ENCODE measurements at places on chromosomes 16 and 17.
A peak's percentile ranks its signal among the peaks of the same experiment; 100 is the strongest.

DNA sequence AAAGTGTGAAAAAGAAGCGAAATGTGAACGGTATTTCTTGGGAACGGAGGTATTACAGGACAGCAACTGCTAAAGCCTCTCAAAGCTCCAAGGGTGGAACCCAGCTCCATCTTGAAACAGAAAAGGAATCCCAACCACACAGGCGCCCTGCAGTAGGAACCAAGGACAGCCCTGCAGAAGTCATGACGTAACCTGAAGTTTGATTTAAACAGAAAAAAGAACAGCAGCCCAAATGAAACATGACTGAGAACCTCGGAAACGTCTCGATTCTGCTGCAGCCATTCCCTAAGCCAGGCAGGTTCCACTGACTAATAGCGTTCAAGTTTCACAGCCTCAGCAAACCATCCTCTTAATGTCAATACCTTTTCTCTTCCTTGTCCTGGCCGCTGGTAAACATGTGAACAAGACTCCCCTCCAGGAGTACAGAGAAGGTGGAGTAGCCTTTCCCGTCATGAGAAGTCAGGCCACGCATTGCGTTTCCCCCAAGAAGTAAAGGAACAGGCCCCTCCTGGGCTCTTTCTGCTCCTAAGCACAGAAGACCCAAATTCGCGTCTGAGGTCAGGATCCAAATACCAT, 20.1 kb downstream of the SIAH1 start:
- no peak for DNase-seq

GRCh38 chr17:56979091-56979480, 1.2 kb downstream of the SCPEP1 start:
- DNase-seq, result no peak

DNA sequence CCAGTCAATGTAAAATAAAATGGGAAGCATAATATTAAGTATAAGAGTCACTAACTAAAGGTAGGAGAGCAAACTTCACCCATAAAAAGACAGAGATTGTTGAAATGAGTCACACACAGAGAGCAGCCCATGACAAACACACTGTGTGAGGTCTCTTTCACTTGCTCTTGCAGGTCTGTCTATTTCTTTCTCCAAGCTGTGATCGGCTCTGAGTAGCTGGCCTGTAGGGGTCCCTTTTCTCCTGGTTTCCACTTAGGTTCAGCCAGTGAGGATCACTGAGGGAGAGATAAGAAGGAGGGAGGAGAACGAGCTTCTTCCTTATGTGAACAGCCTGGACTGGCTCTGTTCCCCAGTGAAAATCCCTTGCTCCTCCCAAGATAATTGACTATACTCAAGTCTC, 133.7 kb upstream of the HS3ST3A1 start:
- no peak for DNase-seq

DNA sequence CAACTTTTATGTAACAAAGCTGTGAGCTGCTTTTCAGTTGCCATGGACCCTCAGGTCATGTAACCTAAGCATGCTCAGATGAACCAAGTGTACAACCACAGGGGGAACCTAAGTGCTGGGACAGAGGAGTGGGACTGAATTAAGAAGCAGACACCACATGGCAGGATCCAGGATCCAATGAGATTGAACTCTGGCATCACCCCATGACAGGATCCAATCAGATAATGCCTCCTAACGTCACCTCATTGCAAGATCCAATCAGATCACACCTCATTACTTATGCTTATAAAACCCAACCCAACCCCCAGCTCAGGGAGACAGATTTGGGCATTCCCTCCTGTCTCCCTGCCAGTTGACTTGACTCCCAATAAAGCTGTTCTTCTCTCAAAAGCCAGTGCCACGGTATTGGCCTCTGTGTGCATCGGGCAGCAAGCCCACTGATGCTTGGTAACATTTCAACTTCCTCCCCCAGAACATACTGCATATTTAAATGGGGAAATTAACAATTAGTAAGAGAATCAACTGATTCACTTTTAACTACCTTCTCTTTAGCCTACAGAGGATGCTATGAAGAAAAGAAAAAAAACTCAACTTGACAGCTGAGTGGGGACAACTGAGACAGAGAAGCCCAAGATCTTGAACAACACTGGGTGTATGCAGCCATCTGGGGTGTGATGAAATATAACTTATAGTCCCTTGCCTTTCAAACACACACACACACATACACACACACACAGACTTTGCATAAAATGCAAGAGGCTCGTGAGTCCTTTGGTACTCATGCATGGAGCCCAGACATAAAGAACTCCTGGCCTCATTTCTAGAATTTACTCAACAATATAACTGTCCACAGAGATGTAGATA, 148.4 kb downstream of the SLC39A11 start:
- DNase-seq, result no peak

GRCh38 chr16:79623062-79623461, 22.5 kb upstream of the MAF start:
- DNase-seq, result no peak

- no peak for DNase-seq
Observed at GRCh38 chr17:47696717-47697642, 3.0 kb downstream of the TBKBP1 start.

DNA sequence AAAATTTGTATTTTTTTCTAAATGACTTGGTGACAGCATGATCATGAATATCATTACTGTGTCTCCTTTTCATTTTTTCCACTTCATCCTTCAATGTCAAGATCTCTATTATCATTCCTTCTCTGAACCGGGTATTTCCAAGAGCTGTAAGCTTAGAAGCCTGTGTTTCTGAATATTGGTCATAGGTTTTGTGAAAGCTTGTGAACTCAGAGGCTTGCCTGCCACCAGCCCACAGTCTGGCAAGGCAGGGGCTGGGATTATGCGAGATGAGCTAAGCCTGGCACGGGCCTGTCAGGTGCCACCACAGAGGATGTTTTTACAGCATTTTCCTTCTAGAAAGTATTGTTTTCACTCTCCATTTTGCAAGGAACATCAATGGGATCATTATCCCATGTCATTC, 92.8 kb downstream of the MYH10 start:
- DNase-seq, result no peak

GRCh38 chr16:8063159-8063558, 527.2 kb downstream of the TMEM114 start:
- no peak for DNase-seq

DNA sequence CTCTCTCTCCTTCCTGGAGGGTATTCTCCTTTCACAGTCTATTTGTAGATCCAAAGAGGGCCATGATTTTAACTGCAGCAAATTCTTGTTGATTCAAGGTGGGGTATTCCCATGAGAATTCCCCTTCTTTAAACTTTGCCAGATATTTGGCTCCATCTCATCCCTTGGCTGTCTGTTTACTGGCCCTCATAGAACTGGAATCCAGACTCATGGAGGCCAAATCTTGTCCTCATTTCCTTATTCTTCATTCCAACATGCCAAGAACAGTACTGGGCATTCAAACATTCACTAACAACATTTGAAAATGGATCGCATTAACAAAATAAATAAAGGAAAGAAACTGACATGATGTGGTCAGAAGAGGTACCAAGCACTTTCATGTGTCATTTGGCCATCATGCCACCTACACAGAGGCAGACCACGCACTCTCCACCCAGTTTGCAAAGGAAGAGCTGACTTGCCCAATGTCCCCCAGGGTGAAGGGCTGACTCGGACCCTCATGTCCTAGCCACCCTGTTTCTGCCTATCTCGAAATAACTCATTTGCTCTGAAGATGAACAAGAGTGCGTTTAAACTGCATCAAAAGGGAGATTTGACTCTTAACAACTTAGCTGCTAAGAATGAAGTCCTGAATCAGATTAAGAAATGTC, 23.1 kb upstream of the SLC35B1 start:
- DNase-seq, result no peak

- DNase-seq, result no peak
Observed at GRCh38 chr16:68782198-68783174, 45.4 kb downstream of the CDH1 start.

DNA sequence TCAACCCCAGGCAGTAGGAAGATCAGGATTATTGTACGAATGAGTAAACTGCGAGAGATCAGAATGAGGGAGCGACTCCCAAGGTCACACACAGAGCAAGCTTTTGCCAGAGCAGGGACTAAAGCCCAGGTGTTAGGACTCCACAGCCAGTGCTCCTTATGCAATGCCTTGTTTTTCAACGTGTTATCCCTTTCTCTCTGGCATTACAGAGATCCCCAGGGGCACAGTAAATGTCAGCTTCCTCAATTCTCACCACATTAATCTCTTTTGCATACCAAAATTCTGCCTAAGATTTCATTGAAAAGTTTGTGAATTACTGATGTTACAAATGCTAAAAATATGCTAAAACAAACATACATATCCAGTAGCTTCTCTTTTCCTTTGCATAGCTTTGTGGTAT, 68.1 kb upstream of the CES5A start:
- no peak for DNase-seq

- no peak for DNase-seq
Observed at GRCh38 chr17:78747488-78747887, 34.6 kb downstream of the CYTH1 start.

GRCh38 chr17:49779739-49780231, 8.7 kb upstream of the KAT7 start:
- peak; percentile 28 for DNase-seq

GRCh38 chr16:84746875-84747274, 47.1 kb downstream of the USP10 start:
- DNase-seq, result no peak

DNA sequence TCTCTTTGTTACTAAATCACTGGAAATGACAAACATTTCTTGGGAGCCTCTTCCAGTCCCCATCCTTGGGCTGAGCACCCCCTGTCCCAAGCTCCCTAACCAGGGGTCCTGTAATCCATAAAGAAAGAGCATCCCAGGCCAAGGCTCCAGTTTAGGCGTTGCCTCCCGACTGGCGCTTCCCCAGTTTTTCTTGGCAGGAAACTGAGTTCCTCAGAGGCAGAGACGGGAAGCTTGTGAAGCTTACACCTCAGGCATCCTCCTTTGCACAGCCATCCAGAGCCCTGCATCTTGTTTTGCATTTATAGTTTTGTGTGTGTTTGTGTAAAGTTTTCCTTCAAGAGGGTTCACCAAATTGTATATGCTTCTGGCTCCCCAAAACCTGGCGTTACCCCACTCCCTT, 7.1 kb downstream of the COPZ2 start:
- no peak for DNase-seq

GRCh38 chr17:46121165-46121764, 72.0 kb downstream of the KANSL1 start:
- no peak for DNase-seq

- DNase-seq, result no peak
Observed at GRCh38 chr17:4090898-4091297, 51.9 kb downstream of the ZZEF1 start.

All from HuH-7 (cell line).